Cerebellum (tissue), 4 donors: ENCODE measurements at places on chromosomes 1 and 21.

- DNase-seq = no peak
Observed at GRCh38 chr21:41500931-41501381, 7.0 kb downstream of the TMPRSS2 start.

GRCh38 chr21:16460936-16461335 lies 731.2 kb downstream of the USP25 start:
- DNase-seq = no peak

DNA sequence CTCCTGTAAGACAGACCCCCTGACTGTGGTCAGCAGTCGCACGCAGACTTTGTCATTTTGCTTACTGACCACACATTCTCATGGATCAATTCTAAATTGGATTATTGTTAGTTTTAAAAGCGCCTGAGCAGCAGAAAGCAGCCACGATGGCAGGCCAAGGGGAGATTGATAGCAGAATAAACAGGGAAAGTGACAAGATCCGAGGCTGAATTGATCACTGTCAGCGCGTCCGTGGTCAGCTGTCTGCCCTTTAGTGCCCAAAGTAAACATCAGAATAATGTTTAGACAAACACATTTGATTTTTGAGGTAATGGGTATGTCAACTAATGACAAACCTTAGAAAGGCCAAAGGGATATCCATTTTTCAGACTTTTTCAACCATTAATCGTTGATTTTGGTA lies 426.8 kb downstream of the SETD4 start:
- DNase-seq = no peak

- no peak for DNase-seq
Observed at GRCh38 chr21:42522771-42523170, 9.1 kb downstream of the SLC37A1 start.
